Stimulated activated CD8-positive, alpha-beta memory T cell treated with anti-CD3 and anti-CD28 coated beads, Interleukin-4, amount 100 ng/mL, for 4 hours (primary cell): ENCODE measurements at places on chromosomes 3 and 15.

- no peak for DNase-seq
Measured at GRCh38 chr3:34988296-34988695, 651.0 kb upstream of the ARPP21 start.

DNA sequence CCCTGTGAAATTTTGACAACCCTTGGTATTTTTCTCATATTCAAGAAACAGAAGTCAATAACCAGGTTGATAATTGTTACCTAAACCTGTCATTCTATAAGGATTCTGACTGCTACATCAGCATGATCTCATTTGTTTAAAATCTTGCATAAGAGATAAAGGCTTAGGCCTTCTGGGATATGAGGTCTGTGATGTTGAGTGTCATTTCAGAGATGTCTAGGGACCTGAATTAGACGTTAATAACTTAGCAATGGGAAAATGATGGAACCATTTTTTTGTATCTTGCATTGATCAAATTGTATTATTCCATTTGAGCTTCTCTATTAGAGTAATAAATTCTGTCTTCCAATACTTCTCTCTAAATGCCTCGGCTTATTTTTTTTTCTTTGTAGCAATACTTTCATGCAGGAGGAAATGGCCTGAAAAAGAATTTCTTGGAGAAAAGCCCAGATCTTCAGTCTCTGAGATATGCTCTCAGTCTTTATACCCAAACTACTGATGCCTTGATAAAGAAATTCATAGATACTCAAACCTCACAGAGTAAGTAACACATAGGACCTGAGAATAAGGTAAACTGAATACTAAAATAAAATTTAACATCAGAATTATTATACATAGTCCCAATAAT, 589.3 kb downstream of the UNC13C start:
- no peak for DNase-seq

DNA sequence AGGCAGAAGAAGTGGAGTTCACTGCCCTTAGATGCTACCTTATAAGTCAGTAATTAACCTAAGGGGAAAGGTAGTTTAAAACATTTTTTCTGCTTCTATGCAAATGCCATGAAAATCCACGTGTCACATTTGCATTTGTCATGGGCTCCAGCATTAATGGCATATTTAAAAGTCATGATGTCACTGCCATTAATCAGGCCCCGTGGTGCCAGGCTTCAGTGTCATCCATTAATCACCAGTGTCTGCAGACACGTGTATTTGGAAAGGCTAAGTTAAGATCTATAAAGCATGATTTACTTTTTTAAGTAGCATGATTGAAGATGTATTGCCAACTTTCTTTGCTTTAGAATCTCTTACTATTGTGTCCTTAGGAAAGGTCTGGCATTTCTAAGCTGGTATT, 857.8 kb downstream of the TUSC7 start:
- DNase-seq: no peak

GRCh38 chr3:66029014-66029413, 9.7 kb downstream of the MAGI1 start:
- no peak for DNase-seq
